ENCODE measurements at places on chromosomes 11 and 22.

DNA sequence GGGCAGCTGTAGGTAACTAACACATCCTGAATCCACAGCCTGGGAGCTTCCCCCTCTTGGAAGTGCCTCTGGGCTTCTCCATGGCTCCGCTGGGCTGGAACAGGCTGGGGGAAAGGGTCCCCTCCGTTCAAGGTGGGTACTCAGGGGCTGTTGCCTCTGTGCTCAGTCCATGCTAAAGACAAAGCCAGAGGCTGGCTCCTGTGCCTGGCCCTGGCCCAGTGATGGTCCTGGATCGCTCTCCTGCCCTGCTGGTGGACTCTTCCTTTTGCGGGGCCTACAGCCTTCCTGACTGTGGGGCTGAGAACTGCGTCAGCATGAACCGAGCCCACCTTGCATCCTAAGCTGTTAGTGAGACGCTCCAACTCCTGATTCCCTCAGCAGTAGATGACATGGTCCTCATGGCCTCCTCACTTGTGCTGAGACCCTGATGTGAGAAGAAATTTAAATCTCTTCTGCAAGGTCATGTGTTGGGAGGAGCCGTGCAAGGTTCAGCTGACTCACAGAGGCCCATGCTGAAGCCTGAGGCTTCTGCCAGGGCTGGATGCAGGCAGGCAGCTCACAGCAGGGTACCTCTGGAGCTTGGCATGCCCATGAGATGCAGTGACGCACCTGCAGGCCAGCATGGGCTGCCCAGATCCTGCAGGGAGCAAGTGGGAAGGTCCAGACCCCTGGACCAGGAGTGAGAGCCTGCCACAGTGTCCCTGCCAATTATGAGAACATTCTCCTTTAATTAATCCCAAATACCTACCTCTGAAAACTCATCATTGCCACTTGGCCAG is 1285.5 kb downstream of the TBC1D22A start:
- no peak for DNase-seq

- DNase-seq = no peak
Measured at GRCh38 chr11:72582206-72583176, 91.7 kb downstream of the PDE2A start.

DNA sequence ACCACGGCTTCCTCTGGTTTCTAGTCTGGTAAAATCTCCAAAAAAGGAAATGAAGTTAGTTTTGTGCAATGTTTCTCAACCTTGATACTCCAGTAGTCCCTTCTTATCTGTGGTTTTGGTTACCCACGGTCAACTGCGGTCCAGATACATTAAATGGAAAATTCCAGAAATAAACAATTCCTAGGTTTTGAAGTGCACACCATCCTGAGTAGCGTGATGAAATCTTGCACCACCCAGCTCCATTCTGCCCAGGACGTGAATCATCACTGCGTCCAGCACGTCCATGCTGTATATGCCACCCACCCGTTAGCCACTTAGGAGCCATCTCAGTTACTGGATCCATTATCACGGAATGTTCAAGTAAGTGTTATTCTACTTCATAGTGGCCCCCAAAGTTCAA is 117.0 kb downstream of the FBXO7 start:
- DNase-seq = peak; percentile 47

DNA sequence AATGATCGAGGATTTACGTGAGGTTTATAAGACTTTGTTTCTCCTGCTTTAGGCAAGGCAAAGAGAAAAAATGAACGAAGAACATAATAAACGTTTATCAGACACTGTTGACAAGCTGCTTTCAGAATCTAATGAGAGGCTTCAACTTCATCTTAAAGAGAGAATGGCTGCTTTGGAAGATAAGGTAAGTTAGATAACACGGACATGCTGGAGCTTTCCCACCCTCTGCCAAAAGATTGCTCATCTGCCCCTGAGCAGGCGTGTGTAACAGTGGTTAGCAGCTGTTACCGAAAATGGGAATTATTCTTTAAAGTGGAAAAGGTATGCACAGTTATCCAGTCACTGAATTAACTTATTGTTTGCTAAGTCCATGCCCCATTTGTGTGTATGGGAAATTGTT is 62.8 kb upstream of the CTTN start:
- DNase-seq = no peak

GRCh38 chr22:27173530-27173929 is 516.1 kb downstream of the MIAT start:
- no peak for DNase-seq

DNA sequence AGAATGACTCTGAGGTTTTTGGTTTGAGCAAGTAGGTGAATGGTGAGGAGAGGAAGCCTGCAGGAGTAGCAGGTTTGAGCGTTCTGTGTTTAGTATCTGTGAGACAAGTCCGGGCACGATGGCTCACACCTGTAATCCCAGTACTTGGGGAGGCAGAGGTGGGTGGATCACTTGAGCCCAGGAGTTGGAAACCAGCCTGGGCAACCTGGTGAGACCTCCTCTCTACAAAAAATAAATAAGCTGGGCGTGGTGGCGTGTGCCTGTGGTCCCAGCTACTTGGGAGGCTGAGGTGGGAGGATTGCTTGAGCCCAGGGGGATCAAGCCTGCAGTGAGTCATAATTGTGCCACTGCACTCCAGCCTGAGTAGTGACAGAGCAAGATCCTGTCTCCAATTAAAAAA is 9.7 kb upstream of the CENATAC start:
- no peak for DNase-seq

GRCh38 chr11:113474362-113475159 is 637 bp downstream of the DRD2 start:
- DNase-seq = peak; percentile 85

DNA sequence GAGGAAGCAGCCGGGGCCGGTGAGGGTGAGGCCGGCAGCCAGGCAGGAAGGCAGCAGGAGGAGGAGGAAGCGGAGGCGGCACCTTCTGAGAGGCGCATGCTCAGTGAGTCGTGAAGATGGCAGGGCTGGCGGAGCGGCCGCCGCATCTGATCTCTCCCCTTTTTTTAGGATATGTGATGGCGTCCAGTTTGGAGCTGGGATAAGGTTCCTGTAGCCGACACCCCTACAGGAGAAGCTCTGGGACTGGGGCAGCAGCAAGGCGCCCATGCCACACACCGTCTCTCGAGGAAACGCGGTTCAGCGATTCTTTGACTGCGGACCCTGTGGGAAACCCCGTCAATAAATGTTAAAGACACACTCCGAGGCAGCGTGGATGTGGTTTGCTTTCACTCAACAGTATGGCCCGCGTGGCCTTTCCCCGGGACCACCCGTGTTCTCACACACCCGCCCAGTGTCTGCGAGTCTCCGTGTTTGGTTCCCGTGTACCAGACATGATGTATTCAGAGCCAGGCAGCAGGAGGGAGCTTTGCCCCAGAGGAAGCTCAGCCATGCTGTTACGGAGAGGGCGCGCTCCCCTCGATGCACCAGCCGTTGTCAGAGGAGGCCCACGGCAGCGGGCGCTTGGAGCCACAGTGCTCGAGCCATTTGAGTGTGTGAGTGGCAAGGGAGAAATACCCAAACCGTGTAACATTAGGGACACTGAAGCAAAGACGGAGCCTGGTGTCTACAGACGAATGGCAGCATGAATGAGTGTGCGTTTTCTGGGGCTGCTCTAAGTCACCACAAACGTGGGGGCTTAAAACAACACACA is 27.7 kb upstream of the PARVB start:
- no peak for DNase-seq

DNA sequence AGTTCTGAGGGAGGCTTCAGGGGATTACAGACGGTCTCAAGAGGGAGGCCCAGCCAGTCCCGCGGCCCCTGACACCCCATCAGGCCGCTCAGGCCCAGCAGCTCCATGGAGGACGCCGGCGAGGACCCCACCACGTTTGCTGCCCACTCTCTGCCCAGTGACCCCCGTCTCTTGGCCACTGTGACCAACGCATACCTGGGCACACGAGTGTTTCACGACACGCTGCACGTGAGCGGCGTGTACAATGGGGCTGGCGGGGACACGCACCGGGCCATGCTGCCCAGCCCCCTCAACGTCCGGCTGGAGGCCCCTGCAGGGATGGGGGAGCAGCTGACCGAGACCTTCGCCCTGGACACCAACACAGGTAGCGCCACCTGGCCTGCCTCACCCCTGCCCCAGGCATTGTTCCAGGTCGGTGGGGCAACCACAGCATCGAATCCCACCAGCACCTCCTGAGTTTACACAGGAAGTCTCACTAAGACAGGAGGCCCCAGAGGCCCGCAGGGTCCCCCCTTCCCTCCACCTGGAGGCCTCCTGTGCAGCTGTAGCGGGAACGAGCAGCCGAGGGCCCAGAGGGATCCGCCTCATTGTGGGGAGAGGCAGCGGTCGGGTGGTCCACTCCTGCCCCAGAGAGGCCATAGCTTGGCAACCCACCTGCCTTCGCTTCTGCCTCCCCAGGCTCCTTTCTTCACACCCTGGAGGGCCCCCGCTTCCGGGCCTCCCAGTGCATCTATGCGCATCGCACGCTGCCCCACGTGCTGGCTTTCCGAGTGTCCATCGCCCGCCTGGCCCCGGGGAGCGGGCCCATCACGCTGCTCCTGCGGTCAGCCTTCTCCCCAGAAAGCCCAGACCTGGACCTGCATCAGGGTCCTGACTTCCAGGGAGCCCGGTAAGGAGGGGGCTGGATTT is 1.0 kb downstream of the PGGHG start:
- DNase-seq = no peak

GRCh38 chr22:19886605-19887255 is 32.1 kb upstream of the GNB1L start:
- peak; percentile 78 for DNase-seq

DNA sequence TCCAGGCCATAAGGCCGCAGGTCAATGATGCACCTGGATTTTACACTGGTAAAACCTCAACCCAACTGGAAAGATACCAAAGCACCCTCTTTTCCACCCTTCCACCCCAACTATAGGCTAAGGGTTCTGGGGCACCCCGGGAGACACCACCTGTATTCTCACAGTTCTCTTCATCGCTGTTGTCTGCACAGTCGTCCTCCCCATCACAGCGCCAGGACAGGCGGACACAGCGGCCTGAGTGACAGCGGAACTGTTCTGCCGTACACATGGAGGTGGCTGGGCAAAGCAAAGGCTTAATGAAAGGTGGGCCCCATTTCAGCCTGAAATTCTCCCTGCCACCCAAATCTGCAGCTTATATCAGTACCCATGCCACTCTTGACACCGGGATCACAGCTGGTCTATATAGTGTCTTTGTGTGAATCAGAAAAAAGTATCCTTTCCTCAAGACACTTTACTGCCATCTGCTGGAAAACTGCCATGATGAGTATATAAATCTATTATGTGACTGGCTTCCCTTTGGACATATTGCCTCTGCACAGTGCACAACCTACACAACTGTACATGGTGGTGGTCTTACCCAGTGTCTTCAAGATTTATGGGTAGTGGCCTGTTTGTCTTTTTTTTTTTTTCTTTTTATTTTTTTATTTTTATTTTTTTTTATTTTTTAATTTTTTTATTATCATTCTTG is 21.5 kb downstream of the LRP4 start:
- DNase-seq = no peak

DNA sequence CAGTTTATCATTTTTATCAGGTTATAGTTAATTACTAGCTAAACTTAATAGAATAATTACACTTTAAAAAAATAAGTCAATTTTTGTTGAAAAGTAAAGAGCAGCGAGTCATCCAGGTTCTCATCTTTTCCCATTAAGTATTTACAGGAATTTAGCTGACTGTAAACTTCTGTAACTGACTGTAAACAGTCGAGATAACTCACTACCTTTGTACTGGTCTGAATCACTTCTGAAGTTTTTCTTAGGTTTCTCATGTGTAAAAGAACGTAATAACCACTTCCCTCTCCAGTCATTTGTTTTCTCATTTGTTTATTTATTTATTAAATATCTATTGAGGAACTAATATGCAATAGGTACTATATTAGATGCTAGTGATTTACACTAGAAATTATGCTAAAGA is 270.8 kb downstream of the DYNC2H1 start:
- DNase-seq = no peak

- no peak for DNase-seq
Measured at GRCh38 chr11:109978895-109979294, 114.3 kb upstream of the ZC3H12C start.

DNA sequence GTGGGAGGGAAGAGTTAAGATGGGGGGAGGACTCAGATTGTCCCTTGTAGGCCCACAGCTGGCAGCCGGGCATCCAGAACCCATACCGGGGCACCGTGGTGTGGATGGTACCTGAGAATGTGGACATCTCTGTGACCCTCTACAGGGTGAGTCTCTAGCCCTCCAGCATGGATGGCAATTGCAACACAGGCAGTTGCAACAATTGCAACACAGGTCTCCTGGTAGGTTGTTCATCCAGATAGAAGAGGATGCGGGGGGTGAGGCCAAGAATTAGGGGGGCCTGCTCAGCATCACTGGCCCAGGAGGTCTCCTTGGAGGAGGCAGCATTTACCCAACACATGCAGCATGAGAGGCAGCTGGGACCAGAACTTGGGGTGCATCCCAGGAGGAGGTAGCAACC is 3.4 kb downstream of the EHBP1L1 start:
- DNase-seq = no peak

GRCh38 chr11:71562120-71562519 is 3.2 kb upstream of the KRTAP5-10 start:
- DNase-seq = no peak

DNA sequence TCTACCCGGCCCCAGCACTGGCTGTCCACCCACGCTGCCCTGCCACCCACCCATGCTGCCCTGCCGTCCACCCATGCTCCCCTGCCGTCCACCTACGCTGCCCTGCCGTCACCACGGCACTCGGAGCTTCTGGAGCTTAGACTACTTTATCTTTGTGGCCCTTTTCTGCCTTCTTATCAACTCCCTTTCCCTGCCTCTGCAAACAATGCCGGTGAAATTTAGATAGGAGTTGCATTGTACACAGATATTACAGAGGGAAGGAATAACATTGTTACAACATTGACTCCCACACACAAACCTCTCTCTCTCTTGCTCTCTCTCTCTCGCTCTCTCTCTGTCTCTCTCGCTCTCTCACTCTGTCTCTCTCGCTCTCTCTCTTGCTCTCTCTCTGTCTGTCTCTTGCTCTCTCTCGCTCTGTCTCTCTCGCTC is 33.7 kb upstream of the BRSK2 start:
- peak; percentile 4 for DNase-seq

GRCh38 chr11:30454111-30454510 is 131.2 kb downstream of the ARL14EP start:
- DNase-seq = no peak

DNA sequence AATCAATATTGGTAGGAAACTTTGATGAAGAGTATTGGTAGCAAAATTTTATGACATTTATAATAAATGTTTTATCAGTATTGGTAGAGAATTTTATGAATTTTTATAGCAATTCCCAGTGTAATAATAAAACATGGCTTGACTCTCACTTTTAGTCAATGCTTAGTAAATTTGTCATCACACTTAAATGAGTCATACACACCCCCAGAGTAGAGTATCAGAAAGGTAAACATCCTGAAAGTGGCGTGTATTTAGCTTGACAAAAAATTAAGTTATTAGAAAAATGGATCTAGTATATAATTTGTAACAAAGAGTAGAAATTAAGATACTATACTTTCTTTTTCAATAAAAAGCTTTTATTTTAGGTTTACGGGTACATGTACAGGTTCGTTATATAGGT is 2.6 kb downstream of the MS4A3 start:
- DNase-seq = no peak

DNA sequence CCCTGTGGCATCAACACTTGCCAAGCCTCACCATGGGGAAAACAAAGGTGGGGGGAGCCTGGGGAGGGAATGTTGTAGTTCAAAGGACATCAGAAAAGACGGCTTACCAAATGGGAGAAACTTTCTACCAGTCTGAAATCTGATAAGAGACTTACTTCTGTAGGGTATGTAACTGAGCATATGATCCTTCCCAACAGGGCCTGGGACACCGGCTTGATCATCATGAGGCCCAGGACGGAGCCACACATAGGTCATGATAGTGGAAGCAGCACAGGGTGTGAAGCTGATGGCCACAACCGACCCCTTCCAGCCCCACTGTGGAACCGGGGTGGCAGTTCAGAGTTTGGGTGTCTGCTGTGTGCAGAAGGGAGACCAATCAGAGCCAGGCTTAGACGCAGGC is 51.1 kb downstream of the MICAL3 start:
- no peak for DNase-seq
